IMR-90 (cell line): ENCODE measurements at places on chromosomes 6 and 20. TPM values are rescaled to one million over a fixed set of nuclear protein-coding genes. Genes with fewer than 3 reads are reported as not detected.

Gene ACSS1
- 0.56 and 0.72 TPM in 2 replicates for total RNA-seq

Gene ECT2L
- not detected in 2 replicates for total RNA-seq

Gene PAK5
- total RNA-seq = not detected in 2 replicates

Gene PLA2G7
- total RNA-seq = not detected in 2 replicates

Gene ZBP1
- total RNA-seq = not detected in 2 replicates

Gene TPMT
- 10.8 and 22.2 TPM in 2 replicates for total RNA-seq

Gene TMC2
- not detected in 2 replicates for total RNA-seq

Gene AKAP12
- 118 and 176 TPM in 2 replicates for total RNA-seq

Gene KIFC1
- 33.9 and 35.3 TPM in 2 replicates for total RNA-seq

Gene RHAG
- total RNA-seq = not detected in 2 replicates

Gene SLC22A1
- 0.28 TPM in 1 of 2 replicates, not detected in the other for total RNA-seq

Gene ESR1
- not detected in 2 replicates for total RNA-seq

Gene VWA7
- total RNA-seq = under 0.01 and 0.28 TPM in 2 replicates

Gene NMBR
- total RNA-seq = not detected in 2 replicates

Gene GABRR1
- not detected in 2 replicates for total RNA-seq

Gene DAAM2
- total RNA-seq = 12.9 and 13.1 TPM in 2 replicates

Gene GNAS
- 377 and 397 TPM in 2 replicates for total RNA-seq

Gene C20orf141
- 0.36 TPM in 1 of 2 replicates, not detected in the other for total RNA-seq

Gene LRRN4
- total RNA-seq = under 0.01 TPM in 2 replicates

Gene FOXA2
- not detected in 2 replicates for total RNA-seq

Gene MOXD1
- total RNA-seq = 10.0 and 10.6 TPM in 2 replicates

Gene CFAP206
- total RNA-seq = under 0.01 and 0.28 TPM in 2 replicates

Gene PSORS1C2
- not detected in 2 replicates for total RNA-seq

Gene CHRNA4
- not detected in 2 replicates for total RNA-seq

Gene AIG1
- total RNA-seq = 27.1 and 30.3 TPM in 2 replicates

Gene TPX2
- total RNA-seq = 72.2 and 82.2 TPM in 2 replicates

Gene PPIL4
- 13.3 and 29.7 TPM in 2 replicates for total RNA-seq

Gene SYCP2L
- total RNA-seq = not detected in 2 replicates

Gene UQCC2
- 13.8 and 23.1 TPM in 2 replicates for total RNA-seq

Gene CRISP3
- total RNA-seq = not detected in 2 replicates

Gene SLC17A1
- not detected in 2 replicates for total RNA-seq
